Stimulated activated CD4-positive, alpha-beta T cell treated with anti-CD3 and anti-CD28 coated beads, TNF-alpha, amount 100 ng/mL, for 4 hours (primary cell): ENCODE measurements at places on chromosomes 7 and 10.
A peak's percentile ranks its signal among the peaks of the same experiment; 100 is the strongest.

- DNase-seq = no peak
These were observed 237.2 kb upstream of the ZNF32 start for GRCh38 chr10:43885842-43886241.

DNA sequence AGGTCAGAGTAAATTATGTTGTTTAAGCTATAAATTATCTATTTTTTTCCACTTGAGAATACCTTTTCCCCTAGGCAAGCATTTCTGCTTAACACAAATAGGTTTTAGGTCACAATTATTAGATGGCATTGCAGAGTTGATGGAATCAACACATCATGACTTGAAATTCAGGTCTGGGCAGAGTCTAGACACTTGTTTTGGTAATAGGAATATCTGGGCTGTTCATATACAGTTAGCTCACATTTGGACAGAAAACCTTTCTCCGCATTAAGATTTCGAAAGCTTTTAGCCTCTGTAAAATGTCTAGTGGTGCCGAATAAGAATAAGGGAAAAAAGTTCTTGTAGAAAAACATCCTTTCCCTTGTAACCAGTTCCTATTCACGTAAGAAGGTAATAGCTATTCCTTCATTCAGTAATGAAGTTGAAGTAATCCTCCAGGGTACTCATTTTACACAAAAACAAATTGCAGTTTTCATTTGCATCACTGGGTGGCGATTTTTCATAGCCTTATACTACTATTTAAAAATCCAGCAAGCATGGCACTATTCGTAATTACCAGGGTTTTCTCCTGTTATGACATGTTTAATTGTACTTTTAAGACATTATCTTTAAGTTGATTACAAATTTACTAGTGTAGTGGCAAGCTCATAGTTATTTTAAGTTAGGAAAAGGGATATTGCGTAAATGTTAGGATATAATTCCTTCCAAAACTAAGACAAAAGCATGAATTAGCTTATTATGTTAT is 37.0 kb downstream of the RPA3 start:
- DNase-seq = peak; percentile 23

DNA sequence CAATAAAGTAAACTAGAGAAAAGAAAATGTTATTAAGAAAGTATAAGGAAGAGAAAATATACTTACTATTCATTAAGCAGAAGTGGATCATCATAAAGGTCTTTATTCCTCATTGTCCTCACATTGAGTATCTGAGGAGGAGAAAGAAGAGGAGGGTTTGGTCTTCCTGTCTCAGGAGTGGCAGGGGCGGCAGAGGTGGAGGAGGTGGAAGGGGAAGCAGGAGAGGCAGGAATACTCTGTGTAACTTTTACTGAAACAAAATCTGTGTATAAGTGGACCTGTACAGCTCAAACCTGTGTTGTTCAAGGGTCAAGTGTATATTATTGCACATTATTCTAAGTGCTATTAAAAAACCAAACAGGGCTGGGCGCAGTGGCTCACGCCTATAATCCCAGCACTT is 34.2 kb upstream of the EPC1 start:
- DNase-seq = no peak

GRCh38 chr7:92010215-92010614 is 69.6 kb downstream of the AKAP9 start:
- no peak for DNase-seq

GRCh38 chr7:1421020-1421790 is 38.1 kb downstream of the MICALL2 start:
- no peak for DNase-seq

- DNase-seq = no peak
These were observed 114.7 kb downstream of the ODAD2 start for GRCh38 chr10:27884185-27884641.

DNA sequence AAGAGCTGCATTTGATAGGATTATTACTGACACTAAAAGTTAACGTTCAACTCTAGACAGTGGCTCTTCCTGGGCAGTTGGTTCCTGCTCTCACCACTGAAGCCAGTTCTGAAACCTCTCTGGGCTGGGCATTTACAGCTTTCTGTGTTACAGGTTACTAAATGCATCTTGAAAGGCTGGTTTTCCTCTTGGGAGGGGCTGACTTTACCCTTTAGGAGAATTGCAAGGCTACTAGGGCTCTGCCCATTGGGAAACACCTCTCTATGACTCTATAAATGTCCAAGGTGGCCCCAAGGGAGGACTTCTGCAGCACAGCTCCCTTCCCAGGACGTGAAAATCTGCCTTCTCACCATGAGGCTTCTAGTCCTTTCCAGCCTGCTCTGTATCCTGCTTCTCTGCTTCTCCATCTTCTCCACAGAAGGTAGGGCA is at the start of gene GPR15LG:
Gene GPR15LG, plus strand, starts transcription at position 301 of the 429 bp plus-strand sequence. Its CDS starts 51 bp downstream, at position 352.
- DNase-seq = no peak

DNA sequence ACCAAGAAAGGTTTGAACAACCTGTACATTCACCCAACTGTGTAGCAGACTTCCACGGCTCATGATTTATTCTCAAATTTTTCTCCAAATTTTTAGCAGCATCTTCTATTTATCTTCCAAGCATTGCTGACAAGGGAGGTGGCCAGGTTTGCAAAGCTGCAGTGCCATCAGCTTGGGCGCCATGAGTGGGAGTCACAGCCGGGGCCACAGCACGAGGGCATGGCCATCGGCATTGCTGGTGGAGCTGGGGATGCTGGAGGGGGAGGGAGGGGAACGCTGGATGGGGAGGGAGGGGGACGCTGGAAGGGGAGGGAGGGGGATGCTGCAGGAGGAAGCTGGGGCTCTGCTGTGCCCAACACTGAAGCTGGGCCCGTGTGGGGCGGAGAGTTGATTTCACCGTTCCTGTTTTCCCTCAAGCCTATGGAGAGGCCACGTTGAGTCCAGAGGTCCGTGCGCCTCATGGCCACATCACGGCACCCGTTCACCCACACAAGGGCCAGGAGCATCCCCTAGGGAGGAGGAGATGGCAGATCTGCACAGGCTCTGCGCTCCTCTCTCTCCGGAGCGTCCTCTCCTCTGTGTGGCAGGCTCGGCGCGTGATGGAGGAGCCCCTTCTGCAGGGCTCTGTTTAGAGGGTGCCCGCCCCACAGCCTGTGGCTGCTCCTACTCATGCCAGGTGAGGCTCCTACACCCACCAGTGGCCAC is 520.2 kb downstream of the DNAJB6 start:
- no peak for DNase-seq

DNA sequence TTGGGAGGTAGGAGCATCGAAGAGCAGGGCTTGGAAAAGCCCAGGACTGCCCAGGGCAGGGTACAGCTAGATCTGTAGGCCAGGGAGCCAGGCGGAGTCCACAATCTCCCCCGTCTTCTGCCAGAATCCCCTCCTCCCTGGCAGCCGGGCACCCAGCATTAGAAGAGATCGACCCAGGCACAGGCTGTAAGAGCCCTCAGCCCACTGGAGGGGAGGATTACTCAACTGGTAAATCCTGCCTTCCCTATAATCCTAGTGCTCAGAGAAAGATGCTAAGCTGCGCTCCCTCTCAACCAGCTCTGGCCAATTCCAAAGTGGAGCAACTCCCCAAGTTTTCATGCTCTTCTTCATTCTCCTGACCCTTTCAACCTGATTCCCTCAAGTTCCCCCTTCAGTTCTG is 3.2 kb downstream of the SPOCK2 start:
- no peak for DNase-seq

DNA sequence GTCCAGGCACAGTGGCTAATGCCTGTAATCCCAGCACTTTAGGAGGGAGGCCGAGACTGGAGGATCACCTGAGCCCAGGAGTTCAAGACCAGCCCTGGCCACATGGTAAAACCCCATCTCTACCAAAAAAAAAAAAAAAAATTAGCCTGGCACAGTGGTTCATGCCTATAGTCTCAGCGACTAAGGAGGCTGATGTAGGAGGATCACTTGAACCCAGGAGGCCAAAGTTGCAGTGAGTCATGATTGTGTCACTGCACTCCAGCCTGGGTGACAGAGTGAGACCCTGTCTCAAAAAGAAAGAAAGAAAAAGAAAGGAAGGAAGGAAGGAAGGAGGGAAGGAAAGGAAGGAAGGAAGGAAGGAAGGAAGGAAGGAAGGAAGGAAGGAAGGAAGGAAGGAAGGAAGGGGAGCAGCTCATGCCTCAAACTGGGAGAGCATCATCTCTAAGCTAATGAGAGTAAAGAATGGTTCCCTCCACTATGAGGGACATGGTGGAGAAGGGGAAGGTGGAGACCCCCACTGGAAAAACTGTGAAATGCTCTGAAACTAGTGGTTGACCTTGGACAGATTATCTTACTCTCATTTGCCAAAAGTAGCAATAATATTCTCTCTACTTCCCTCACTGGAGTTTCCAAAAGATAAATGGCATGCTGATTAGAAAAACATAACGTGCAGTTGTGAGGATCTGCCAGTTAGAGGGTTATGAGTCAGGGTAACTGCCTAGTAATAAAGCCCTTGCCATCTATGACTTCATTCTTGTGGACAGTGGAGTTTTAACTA is 16.8 kb downstream of the GIMAP5 start:
- no peak for DNase-seq

- DNase-seq = no peak
These were observed 59.1 kb downstream of the CXCL12 start for GRCh38 chr10:44325596-44326307.

DNA sequence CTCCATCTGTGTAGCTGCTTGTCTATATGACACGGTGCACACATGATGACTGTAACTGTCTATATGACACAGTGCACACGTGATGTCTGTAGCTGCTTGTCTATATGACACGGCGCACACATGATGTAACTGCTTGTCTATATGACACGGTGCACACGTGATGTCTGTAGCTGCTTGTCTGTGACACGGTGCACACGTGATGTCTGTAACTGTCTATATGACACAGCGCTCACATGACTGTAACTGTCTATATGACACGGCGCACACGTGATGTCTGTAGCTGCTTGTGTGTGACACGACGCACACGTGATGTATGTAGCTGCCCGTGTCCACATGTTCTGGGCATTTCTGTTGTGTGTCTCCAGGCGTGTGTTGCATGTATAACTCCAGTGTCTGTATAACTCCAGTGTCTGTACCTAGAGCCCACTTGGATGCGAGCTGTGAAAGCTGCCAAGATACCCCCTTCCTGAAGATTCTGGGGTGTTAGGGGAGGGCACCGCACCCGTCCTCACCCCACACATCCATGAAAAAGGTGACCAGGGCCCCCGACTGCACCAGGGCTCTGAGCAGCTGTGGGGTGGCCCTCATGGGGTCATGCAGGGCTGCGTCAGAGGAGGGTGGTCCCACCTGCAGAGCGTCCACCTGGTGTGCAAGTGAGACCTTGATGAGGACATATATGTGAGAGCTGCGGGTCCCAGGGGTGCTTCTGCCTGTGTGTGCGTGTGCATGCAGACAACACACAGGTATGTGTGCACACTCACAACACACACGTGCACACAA is 137.9 kb downstream of the ELFN1 start:
- no peak for DNase-seq

- DNase-seq = no peak
These were observed 67.4 kb upstream of the SLC35G1 start for GRCh38 chr10:93826355-93826754.

DNA sequence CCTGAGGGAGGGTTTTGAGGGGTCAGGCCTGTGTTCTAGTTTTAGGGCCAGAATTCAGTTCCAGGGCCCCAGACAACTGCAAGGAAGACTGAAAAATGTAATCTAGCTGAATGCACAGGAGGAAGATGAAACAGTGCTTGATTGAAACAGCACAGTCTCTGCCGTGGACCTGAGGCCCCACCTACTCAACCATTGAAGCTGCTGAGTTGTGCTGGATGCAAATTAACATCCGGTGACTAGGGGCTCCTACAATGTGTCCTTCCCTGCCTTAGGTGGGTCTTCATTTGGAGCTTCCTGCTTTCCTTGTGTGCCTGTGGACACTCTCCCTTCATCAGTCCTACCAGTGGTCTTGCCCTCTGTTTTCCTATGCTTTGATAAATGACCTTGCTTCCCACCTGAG is 5.7 kb downstream of the GLRX3 start:
- no peak for DNase-seq

- no peak for DNase-seq
These were observed 65.8 kb downstream of the ATXN7L1 start for GRCh38 chr7:105810556-105810955.

DNA sequence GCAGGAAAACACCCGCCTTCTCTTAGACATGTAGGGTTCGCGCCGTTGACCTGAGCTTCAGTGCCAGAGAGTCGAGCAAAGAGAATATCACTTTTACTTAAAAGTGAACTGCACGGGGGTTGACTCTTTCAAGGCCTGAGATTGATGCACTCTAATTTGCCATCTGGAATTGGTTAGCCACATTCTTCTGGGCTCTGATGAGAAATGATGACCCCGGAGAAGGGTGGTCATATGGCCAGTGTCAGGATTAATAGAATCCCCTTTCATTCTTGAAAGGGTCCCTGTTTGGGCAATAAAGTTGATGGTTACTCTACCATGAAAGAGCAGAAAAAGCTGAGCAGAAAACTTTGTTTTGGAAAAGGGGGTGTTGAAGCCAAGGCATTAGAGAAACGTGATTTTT is 31.2 kb downstream of the GRK5 start:
- DNase-seq = no peak

DNA sequence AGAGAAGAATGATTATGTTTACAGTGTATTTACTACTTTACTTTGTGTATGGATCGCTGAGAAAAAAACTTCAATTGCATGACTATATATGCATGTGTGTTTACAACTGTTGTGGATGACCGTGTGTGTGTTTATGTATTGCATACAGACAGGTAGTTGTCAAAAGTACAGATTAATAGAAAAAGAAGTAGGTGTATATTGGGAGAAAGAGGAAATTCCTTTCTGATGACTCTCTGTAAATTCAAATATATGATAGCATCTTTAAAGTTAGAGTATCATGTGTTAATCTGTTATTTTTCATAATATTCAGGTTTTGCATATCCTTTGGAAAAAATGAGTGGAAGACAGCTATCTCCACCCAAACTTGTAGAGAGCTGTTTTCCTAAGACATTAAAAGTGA is 160.4 kb upstream of the AGR3 start:
- no peak for DNase-seq

GRCh38 chr10:99788598-99789256 is 6.3 kb downstream of the ABCC2 start:
- DNase-seq = no peak

DNA sequence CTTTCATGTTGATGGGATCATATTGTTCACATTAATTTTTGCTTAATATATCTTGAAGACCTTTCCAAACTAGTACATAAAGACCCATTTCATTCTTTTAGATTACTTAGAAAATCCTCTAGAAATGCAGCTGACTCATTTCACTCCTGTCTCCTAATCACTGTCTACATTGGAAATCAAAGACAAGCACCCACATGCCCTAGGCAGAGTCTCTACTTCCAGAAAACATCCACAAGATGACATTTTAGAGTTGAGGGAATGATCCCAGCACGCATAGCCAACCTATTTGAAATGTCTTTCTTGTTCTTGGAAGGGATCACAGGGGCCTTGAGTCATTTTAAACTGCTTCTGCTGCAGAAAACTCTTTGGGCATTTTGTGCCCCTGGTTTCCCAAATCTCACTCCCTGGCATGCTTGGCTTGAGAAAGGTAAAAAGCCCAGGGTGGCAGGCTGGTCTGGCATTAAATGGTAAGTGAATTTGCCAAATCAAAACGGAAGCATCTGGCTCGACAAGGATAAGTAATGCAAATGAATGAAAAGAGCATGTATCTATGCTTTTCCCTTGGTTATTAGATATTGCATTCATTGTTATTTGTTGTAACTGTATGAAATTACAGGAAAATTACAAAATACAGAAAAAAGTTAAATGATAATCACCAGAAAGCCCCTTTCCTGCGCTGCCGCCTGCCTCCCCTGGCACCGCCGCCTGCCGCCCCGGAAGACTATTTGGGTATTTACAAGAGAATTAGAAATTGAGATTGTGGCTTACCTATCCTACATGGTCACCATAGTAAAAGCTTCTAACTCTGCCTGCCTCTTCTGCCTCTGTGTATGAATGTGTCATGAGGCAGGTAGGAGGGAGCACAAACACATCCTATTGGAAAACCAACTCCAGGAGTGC is 225.3 kb downstream of the PTEN start:
- no peak for DNase-seq
